Stomach (tissue), 19 donors: ENCODE measurements at places on chromosomes 6 and 20. TPM values are rescaled to one million over a fixed set of nuclear protein-coding genes. Genes with fewer than 3 reads are reported as not detected.
A peak's percentile ranks its signal among the peaks of the same experiment; 100 is the strongest.

- DNase-seq, result no peak
Observed at GRCh38 chr20:4471221-4471620, 250.5 kb upstream of the PRND start.

DNA sequence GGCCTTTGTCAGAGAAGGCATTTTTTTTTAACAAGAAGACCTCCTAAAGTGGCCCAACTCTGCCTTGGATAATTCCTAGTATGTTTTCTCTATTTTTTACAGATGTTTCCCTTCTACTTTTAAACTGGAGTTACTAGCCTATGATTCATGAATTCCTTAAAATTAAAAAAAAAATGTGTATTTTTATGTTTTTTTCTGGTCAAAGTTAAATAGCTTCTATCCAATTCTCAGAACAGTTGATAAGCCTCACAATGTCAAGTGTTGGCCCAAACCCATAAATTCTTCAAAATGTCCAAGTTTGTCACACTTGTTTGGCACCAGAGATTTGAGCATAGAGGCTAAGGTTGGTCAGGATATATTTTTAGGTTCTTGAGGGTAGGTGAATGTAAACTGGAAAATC lies 64.0 kb downstream of the JAG1 start:
- DNase-seq, result no peak

DNA sequence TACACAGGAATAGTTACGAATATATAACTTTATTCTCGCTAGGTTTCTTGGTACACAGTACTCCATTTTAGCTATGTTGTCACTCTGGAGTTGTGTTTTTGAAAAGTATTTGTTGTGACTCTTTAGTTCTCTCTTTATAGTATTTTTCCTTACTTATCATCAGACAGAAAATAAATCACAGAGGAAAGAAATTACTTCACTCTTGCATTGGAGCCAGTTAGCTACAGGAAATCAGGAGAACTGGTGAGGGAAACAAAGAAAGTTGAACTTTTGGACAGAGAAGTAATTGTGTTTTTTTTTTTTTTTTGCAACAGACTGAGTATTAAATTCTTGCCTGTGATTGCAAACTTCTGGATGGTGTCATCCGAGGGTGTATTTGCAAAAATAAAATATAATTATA lies 33.9 kb downstream of the DSE start:
- DNase-seq, result no peak

DNA sequence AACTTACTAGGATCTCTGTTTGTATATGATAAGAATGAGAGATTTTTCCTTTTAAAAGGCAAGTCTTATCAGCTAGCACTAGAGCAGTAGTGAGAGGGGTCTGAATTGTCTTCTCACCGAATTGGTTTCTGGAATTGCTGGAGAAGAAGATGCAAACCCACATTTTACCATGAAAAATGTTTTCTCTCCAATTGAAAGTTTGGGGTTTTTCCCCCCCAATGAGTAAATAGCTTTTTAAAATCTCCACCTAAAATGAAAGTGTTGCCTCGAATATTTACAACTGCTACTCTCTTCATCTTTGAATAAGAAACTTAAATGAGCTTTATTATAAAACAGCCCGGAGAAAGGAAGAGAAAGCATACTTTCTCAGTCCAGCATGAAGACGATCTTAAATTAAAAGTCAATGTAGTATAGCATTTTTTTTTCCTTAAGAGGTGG lies 1.8 kb downstream of the TCF21 start:
- DNase-seq, result no peak

DNA sequence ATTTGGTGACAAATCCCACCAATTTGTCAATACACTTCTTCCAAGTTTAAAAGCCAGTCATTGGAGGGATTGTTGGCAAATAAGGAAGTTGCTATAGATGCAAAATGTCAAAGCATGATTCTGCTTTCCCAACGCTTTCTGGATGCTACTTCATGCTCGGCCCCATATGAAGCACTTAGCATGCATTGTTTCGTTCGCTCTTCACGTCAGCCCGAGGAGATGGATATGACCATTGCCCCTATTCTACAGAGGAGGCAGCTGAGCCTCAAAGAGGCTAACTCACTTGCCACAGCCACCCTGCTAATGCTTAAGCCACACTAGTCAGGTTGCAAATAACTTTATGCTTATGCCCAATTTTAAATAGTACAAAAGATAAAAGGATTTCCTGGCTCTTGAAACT lies 2.8 kb upstream of the NXT1 start:
- DNase-seq, result no peak

GRCh38 chr6:152296648-152297376 lies 340.4 kb downstream of the SYNE1 start:
- no peak for DNase-seq

GRCh38 chr6:44342489-44342888 lies at the start of gene SPATS1:
TSS of gene SPATS1 (plus strand) at chr6:44342650. CDS start at chr6:44343096, 446 bp downstream.
- DNase-seq, result peak; percentile 70

GRCh38 chr6:13012977-13013680 lies 296.6 kb downstream of the PHACTR1 start:
- DNase-seq, result peak; percentile 66

- DNase-seq, result peak; percentile 25
Observed at GRCh38 chr20:53750827-53751619, 157.4 kb upstream of the ZNF217 start.

GRCh38 chr6:151056230-151056907 lies 183.4 kb upstream of the AKAP12 start:
- DNase-seq, result no peak

Gene CD83
- 7.5 TPM for total RNA-seq

Gene TRDN
- 0.18 TPM for total RNA-seq

Gene PACSIN1
- total RNA-seq, result under 0.01 TPM

Gene GPX5
- total RNA-seq, result not detected
